ENCODE measurements at places on chromosomes 6 and 20.
A peak's percentile ranks its signal among the peaks of the same experiment; 100 is the strongest.

DNA sequence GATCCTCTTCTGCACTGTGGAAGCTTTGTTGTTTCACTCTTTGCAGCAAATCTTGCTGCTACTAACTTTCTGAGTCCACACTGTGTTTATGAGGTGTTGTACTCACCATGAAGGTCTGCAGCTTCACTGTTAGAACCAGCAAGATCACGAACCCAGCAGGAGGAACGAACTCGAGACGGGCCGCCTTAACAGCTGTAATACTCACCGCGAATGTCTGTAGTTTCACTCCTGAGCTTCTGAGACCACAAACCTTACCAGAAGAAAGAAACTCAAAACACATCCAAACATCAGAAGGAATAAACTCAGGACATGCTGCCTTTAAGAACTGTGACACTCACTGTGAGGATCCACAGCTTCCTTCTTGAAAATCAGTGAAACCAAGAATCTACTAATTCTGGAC lies 48.1 kb upstream of the MBOAT1 start:
- DNase-seq, result no peak

GRCh38 chr6:149716181-149716963 lies 1.5 kb downstream of the LATS1 start:
- no peak for DNase-seq

GRCh38 chr20:39691151-39691862 lies 729.2 kb downstream of the DHX35 start:
- DNase-seq, result no peak

DNA sequence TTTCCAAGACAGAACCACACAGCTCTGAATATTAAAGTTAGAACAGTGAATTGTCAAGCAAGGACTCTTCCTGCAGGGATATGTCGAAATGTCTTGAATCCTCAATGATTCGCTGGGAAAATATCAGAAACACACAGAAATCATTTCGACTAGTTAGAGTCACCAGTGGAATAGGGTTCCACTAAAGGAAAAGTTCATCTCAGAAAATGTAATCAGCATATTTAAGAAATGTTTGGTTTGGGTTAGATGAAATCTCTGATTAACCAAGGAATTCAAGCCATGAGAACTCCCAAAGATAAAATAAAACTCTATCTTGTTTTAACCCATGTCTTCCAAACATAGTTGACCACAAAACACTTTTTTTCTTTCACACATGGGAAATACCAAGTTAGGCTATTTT lies 621.0 kb upstream of the NRSN1 start:
- DNase-seq, result no peak

DNA sequence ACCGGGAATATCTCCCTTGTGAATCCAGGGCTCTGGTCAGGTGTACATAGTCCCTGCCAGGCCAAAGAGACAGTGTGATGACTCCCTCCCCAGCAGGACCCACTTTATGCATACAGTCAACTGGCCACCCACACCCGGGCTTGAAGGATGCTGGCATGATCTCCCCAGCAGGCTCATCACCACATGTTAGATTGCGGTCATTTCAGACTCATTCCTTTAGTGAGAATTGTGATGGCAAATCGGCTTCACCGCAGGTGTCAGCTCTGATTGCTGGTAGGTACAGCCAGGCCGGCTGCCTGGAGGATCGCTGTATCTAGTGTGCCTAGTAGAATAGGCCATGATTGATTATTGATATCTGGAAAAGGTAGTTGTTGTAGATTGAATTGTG lies 24.5 kb downstream of the CD83 start:
- no peak for DNase-seq

GRCh38 chr20:42193119-42193518 lies 574.9 kb upstream of the CHD6 start:
- no peak for DNase-seq

DNA sequence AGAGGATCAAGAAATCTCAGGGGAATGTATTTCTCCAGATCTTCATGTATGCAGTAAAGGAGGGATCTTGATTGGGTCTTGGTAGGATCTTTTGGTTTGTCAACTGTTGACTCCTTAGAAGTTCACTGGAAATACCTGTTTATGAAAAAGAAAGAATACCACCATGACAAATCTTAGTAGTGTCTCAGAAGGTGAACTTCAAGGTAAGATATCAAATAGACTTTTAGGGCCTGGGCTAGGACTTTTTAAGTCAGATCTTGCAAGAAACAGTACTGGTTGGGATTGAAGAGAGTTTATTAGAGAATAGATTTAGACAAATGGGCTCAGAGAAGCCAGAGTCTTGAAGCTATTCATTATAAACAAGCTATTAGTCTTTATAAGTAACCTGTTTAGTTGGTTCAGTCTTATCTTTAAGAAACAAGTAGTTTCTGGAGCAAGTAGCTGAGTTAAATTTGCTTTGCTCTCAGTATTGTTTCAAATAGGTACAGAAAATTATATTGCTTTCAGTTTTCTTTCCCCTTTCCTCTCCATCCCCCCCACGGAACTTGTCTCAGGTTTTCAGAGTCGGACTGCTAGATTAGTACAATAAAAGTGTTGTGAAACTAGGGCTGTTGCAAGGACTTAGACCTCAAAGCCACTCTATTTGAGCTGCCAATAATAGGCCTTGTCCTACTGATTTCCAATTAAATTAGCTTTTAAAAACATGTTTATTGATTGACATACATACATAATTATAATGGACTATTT lies 529.1 kb upstream of the CITED2 start:
- no peak for DNase-seq

GRCh38 chr6:143583542-143584327 lies 72.2 kb upstream of the FUCA2 start:
- no peak for DNase-seq

GRCh38 chr6:121086876-121087275 lies 247.4 kb downstream of the TBC1D32 start:
- DNase-seq, result no peak

- no peak for DNase-seq
Observed at GRCh38 chr20:2524709-2525506, 11.5 kb upstream of the TMC2 start.

- no peak for DNase-seq
Observed at GRCh38 chr6:80366051-80366450, 259.6 kb downstream of the BCKDHB start.

DNA sequence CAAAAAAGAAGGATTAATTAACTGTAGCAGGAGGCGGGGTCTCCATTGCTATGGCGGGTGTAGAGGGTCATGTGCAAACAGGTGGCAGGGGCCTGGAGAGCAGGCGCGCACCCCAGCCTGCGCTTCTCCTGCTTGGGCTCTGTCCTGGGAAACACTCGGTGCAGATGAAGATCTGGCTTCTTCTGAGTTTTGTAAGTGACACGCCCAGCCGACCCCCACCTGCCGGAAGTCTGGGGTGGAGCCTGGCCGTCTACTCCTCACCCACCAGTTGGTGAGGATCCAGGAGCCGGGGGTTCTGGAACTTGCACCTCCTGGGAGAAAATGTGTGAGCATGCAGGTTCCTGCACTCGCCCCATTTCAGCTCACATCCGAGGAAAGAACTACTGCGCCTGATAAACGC lies 19.3 kb downstream of the PMEPA1 start:
- DNase-seq, result no peak

GRCh38 chr6:166483573-166484250 lies 101.0 kb upstream of the MPC1 start:
- DNase-seq, result no peak

GRCh38 chr6:23002044-23002619 lies 432.8 kb downstream of the HDGFL1 start:
- DNase-seq, result no peak

DNA sequence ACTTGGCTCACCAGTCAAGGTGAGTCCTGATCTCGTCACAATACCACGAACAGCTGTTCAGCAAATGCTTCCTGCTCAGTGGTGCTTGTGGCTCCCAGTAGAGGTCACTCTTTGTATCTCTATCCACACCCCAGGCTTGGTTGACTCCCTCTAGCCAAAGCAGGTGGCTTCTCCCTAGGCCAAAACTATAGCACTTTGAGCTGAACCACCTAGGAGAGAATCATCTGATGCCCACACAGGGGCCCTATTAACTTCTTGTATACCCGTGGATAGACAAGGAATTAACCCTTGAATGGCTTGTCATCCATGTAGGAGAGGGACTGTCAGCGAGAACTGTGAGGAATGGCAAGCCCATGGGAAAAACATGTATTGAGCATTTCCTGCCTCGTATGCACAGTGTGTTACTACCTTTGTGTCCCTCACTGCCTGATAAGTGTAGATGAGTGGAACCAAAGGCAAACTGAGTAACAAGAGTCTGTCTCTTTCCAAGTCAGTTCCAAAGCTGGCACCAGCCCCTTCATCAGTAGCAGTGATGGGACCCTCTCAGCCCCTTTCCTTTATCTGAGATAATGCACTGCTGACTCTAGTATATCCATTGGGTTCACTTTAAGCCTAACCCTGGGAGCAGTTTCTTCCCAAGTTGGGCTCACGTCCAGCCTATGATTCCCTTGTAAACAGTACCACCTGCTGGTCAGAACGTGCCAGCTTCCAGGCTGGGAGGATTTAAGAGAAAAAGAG lies 42.5 kb downstream of the EIF2S2 start:
- DNase-seq, result peak; percentile 80

DNA sequence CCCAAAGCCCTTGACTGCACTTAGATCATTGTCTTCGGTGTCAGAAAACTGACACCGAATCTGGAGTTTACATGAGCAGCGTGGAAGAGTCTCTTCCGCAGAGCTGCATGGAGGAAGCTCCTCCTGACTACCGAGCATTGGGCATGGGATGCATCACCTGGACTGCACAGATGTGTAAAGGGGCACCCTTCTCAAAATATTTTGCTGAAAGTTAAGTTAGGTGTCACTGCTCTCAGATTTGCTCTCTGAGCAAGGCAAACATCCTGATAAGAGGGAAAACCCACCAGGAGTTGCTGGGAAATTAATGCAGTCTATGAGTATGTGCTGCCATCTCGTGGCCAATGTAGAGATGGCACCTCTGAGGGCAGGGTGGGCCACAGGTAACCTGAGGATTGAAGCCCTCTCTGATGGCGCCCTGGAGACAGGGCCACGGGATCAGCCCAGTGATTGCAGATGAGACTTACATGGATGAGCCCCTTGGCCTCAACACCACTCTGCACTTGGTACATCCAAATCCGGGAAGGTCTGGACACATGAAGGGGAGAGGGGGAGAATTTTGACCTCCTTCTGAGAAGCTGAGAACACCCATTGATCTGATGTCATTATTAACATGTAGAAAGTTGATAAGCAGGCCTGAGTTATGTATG lies 129.9 kb downstream of the LPA start:
- peak; percentile 35 for DNase-seq

DNA sequence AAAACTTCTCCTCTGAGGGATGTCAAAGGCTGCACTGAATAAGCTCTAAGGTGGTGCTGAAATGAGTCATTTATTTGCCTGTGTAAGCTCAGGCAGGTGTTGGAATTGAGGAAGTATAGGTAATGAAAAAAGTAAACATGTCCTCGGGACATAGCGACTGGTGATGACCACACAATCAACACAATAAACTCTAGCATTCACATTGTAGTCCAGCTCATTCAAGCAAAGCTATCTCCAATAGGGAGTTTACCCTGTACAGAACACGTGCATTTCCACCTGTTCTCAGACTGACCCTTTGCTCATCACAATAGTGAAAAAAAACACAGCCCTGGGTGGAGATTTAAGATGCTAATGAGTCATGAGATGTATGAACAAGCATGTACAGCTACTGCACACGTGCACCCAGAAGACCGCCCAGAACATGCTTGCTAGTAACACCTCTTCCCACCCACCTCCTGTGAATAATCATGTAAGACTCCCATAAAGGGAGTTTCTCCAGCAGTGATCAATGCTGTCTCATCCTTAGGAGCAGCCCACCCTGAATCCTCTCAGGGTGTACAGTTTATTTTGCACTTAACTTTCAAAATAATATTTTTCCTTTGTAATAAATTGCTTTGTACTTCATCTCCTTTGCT lies 33.0 kb upstream of the POU5F1 start:
- no peak for DNase-seq

- no peak for DNase-seq
Observed at GRCh38 chr6:4511641-4512020, 264.6 kb upstream of the CDYL start.

GRCh38 chr20:51509208-51509607 lies 33.3 kb downstream of the NFATC2 start:
- DNase-seq, result no peak

DNA sequence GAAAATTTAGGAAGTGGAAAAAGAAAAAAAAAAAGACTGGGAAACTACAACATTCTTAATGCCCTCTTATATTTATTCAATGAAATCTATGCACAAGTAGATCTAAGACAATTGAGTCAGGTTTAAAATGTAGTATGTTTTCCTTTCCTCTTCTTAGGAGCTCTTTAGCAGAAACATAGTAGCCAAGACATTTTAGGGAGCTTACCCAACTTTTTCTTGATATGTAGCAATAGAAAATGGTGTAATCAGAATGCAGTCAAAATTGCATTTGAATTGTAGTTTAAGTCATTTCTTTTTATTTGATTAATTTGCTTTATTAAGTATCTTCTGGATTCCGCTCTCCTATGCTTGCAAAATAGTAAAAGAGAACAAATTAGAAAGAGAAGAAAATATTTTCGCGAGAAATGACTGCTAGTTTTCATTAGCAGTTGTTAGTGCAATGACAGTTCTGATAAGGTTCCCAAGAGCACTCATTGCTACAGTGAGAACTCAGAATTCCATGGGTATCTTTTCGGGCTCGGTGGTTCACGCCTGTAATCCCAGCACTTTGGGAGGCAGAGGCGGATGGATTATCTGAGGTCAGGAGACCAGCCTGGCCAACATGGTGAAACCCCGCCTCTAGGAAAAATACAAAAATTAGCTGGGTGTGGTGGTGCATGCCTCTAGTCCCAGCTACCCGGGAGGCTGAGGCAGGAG lies 52.2 kb downstream of the JARID2 start:
- no peak for DNase-seq

GRCh38 chr6:140321891-140322290 lies 947.4 kb upstream of the CITED2 start:
- DNase-seq, result no peak

- no peak for DNase-seq
Observed at GRCh38 chr20:63525185-63525584, 4.6 kb downstream of the PPDPF start.

GRCh38 chr6:11711003-11711983 lies 67.3 kb downstream of the ADTRP start:
- no peak for DNase-seq

GRCh38 chr6:1624851-1625781 lies 15.4 kb downstream of the FOXC1 start:
- no peak for DNase-seq

DNA sequence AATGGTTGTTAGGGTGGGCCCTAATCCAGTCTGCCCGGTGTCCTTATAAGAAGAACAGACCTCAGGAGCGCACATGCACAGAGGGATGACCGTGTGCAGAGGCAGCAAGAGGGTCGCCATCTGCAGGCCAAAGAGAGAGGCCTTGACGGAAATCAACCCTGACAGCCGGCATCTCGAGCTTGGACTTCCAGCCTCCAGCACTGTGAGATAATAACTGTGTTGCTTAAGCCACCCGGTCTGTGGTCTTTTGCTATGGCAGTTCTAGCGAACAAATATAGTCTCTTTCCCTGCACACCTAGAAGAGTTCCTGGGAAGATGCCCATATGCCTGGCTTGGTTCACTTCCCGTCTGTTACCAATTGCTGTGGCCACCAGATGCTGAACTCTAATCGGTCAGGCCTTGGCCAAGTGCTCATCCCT lies 35.3 kb upstream of the PTGIS start:
- no peak for DNase-seq
